ENCODE measurements at places on chromosomes 11 and 22.

DNA sequence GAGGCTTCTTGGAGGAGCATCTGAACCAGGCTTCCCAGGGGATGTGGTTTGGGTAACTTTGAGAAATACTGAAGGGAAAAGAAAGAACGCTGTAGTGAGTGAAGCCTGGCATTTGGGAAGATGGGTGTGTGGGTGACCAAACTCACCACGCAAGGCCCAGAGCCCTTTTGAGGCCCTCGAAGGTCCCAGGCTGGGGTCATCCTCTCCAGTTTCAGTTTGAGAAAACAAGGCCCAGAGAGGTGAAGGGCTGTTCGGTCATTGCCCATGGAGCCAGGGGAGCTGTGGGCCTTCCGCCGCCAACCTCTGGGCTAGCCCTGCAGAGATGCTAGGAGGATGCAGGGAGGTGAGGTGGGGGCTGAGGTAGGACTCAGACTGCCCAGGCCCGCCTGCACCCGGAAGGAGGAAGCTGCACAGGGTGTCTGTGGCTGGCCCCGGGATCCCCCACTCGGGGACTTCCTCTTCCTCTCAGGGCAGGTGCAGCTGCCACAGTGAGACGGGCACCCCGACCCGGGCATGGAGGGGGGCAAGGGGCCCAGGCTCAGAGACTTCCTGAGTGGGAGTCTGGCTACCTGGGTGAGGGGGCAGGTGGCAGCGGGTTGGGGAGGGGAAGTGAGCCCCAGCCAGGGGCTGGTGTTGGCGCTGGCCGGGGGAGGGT, at the start of gene CCDC88B:
Gene CCDC88B (plus strand): TSS at position 451 of the 655 bp plus-strand sequence. CDS start 63 bp downstream, at position 514.
- peak; percentile 89 for DNase-seq

GRCh38 chr22:22061085-22062077, 78.8 kb upstream of the TOP3B start:
- no peak for DNase-seq

GRCh38 chr11:123200264-123200663, 5.2 kb upstream of the CLMP start:
- no peak for DNase-seq

DNA sequence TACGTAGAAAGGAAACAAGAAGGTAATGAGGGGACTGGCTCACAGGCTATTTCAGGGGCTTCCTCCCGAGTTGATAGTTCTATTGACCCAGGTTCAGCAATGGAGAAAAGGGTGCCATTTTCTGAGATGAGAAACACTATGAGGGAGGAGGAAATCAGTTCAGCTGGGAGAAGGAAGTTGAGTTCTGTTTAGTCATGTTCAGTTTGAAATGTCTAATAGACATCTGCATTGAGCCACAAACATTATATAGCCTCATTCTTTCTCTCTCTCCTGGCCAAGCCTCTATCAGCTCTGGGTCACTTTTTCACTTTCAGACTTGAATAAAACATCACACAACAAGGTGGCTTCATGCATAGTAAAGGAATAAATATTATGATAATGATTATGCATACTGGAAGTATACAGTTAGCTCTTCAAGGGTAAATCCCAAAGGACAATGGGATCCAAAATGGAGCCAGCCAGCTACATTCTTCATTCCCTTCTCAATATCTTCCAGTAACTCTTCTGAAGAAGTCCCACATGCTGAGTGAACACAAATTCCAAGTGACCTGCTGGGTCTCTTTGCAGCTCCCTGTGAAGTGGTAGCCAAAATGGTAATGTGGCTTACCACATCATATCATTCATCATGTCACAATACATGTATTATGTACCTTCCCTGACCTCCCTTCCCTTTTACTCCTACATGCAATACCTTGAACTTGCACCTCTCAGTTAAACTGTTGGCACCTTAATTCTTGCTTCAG, 80.9 kb upstream of the CD44 start:
- no peak for DNase-seq

- DNase-seq, result no peak
These were observed 7.0 kb downstream of the ASRGL1 start for GRCh38 chr11:62344210-62344609.

DNA sequence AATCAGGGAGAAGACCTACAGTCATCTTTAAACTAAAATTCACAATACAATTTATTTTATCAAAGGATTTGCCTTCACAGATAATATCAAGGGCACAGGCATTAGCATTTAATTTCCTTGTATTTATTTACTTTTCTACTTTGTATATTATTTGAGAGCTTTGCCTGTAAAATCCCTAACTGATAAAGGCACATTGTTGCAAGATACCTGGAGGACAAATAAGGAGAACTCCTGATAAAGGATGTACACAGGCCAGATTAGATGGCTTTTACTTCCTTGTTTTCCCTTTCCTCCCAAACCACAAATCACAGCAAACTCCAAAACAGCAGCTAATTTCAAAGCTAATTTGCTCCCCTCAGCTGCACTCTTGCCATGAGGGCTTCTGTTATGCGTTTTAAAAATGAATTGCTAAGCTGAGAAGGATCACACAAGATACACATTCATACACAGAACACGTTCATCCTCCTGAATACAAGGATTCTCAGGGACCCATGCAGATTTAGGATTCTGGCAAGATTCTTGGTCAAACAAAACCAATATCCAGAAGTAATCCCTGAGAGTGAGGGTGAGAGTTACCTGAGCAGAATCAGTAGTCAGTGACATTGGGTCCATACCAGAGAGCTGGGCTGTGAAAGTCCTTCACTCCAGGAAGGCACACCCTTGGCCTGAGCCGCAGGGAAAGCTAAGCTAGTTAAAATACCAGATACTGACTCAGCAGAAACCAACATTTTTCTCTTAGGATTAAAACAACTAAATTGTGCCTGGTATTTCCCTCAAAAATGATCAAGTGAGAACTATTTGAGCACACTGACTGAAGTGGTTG, 100.3 kb upstream of the CLPB start:
- no peak for DNase-seq

GRCh38 chr11:255176-255575, 18.4 kb downstream of the PSMD13 start:
- DNase-seq, result no peak

- DNase-seq, result no peak
These were observed 167.1 kb downstream of the C11orf91 start for GRCh38 chr11:33533386-33534052.

DNA sequence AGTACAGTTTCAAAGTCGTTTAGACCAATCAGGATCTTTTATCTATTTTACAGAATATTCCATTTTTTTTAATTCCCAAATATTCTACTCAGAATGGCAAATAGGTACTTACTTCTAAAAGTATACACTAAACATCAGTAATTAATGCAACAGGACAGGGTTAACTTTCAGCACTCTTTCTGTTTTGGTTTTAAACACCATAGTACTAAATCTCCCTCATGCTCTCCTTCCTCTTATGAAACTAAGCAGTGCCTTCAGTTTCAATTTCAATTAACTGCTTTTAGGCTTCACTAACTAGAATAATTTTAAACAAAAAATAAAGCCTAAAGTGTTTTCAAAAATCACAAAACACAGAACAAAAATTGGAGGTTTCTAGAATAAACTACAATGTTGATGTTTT, 57.9 kb downstream of the NOX4 start:
- DNase-seq, result no peak

- DNase-seq, result no peak
These were observed 2.0 kb downstream of the PCSK7 start for GRCh38 chr11:117229931-117230285.

- DNase-seq, result no peak
These were observed 16.9 kb downstream of the CLMP start for GRCh38 chr11:123178186-123178585.

GRCh38 chr11:14237444-14237961, 121.5 kb downstream of the RRAS2 start:
- DNase-seq, result peak; percentile 62

- peak; percentile 84 for DNase-seq
These were observed 39.0 kb upstream of the ADA2 start for GRCh38 chr22:17258015-17258787.

DNA sequence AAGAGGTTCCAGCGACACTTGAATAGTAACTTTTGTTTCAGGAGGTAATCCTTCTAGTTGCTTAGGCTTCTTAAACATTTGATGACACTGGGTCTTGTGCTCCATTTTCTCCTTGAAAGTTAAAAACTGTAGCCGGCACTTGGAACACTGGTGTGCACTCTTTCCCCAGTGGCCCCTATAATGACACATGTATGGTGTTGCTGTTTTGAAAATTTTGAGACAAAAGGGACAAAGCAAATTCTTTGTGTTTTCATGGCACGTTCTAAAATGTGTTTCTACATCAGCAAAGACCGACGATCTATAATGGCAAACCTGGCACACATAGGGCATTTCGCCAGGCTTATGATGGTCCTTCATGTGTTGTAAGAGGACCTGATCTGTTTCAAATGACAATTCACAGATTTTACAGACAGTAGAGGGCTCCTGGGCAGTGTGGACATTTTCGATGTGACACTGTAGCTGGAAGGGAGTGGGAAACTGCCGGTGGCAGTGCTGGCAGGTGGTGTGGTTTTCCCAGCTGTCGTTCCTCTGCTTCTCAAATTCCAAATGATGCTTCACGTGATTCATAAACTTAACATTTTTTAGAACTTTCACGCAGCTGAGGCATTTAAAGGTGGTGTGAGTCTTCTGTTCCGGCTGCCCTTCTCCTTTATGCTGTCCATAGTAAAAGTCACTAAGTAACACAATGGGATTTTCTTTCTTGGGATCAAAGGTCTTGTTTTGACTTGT, 20.5 kb downstream of the ZNF280B start:
- DNase-seq, result no peak

GRCh38 chr22:25651332-25652085, 87.0 kb downstream of the GRK3 start:
- DNase-seq, result no peak

DNA sequence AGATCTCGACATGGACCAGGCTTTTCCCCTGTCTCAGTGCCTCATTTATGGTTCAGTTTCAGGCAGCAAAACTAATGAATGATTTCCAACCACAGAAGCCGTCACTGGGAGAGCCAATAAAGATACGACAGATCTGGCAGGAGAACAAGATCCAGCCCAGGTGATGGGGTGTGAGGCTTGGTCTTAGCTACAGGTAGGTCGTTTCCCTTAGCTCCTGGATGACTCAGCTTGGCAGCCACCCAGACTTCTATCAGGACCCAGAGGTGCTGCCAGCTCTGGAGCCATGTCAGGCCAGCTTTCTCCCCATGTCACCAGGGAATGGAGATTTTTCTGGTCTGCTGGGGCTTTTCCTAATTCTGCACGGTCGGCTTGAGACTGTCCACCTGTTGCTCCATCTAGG, 36.3 kb upstream of the APOBEC3A start:
- no peak for DNase-seq

- DNase-seq, result no peak
These were observed 13.3 kb downstream of the RRAS2 start for GRCh38 chr11:14345668-14346067.

- peak; percentile 10 for DNase-seq
These were observed 35.2 kb upstream of the CSNK1E start for GRCh38 chr22:38352436-38352835.

DNA sequence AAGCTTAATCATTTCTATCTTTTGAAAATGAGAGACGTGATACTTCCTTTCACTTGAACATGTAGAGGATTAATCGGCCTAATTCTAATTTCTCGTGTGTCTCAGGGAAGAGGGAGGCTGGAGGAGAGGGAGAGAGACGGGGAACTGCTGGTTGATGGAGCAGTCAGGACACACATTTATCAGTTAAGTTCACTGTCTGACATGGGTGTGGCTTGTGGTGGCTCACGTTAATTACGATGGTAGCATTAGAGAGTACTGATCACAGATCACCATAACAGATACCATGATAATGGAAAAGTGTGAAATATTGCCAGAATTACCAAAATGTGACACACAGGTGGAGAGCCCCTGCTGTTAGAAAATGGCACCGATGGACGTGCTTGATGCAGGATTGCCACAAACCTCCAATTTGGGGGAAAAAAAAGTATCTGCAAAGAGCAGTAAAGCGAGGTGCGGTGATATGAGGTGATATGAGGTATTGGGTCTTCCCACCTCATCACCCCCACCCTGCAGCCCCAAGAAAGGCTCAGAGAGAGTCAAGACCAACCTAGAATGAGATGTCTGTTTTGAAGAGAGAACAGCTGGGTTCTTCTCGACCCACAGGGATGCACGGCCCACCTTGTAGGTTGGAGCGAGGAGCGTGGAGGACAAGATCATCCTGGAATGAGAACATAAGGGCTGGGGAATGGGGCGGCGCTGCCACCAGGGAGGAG, 19.7 kb downstream of the ZBED4 start:
- DNase-seq, result no peak

- DNase-seq, result no peak
These were observed 534.8 kb downstream of the INSC start for GRCh38 chr11:15649371-15650104.

- peak; percentile 71 for DNase-seq
These were observed 650 bp downstream of the GUCY1A2 start for GRCh38 chr11:107017433-107018218.

GRCh38 chr11:127118811-127119210, 118.2 kb upstream of the KIRREL3 start:
- no peak for DNase-seq

- DNase-seq, result no peak
These were observed 49.9 kb downstream of the TRAF6 start for GRCh38 chr11:36460220-36460619.

GRCh38 chr11:57515332-57516060, at the start of gene SLC43A1:
TSS of gene SLC43A1 (minus strand) at chr11:57515702. CDS start at chr11:57514111, 1,591 bp downstream.
- peak; percentile 75 for DNase-seq

GRCh38 chr11:45169310-45170072, 23.1 kb downstream of the PRDM11 start:
- DNase-seq, result no peak

DNA sequence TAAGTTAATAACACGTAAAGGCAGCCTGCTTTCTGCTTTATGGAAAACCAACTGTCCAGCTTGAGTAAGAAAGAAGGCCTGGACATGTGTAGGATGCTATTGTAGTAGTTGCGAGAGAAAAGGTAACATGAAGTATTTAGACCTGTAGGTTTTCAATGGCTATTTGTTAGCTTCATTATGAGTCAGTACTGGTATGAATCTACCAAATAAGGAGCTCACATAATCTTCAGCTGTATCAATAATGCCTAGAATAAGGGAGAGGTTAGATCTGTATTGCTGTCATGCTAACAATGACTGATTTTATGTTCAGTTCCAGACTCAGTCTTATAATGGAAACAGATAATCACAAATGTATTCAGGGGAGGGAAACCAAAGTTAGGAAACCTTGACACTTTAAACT, 550.3 kb downstream of the CNTN5 start:
- no peak for DNase-seq

GRCh38 chr22:35930933-35931332, 97.7 kb downstream of the RBFOX2 start:
- DNase-seq, result peak; percentile 40

- no peak for DNase-seq
These were observed 8.7 kb downstream of the AASDHPPT start for GRCh38 chr11:106086135-106086534.

GRCh38 chr11:114479331-114479730, 40.1 kb downstream of the REXO2 start:
- DNase-seq, result no peak

DNA sequence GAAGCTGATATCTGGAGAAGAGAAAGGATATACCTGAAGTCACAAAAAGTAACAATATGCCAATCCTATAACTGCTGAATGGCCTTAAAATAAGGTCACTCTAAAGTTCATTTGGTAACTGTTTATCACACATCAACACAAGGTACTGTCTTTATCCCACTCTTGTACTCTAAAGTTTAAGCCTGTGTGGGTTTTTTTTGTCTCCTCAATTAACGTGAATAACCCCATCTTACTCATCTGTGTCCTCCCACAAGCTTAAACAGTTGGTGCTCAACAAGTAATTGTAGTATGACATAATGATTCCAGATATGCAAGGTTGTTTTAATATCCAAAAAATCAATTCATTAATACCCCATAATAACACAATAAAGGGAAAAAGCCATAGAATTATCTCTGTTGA, 42.1 kb downstream of the PAK1 start:
- no peak for DNase-seq

GRCh38 chr11:15495462-15495861, 380.7 kb downstream of the INSC start:
- no peak for DNase-seq

All from GM13976 (cell line).